Natural killer cell treated with Interleukin-12 subunit alpha and Interleukin-12 subunit beta and Interleukin-15 and Interleukin-18, amount 100 ng/mL, for 72 hours (primary cell): ENCODE measurements at places on chromosomes 7 and 10.
A peak's percentile ranks its signal among the peaks of the same experiment; 100 is the strongest.

DNA sequence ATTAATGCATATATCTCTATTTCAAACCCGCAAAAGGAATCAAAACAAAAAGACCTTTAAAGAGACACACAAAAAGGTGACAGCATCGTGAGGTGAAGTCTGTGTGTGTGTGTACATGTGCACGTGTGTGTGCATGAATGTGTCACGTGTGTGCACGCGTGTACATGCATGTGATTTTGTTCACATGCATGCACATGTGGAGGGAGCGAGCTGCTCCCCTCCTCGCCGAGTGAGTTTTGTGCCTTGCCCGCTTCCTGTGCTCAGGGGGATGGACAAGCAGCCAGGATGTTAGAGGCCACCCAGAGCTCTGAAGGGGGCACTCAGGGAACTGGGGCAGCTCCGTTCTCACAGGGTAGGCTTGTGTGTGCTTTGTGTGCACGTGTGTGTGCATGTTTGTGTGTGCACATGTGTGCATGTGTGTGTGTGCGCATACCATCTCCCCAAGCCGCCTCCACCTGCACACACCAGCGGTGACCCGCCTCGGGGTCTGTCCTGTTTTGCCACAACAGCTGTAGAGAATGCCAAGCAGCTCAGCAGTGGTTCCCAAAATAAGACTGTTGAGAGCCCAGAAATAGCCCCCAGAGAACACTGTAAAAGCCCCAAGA lies 191.2 kb downstream of the PTPRN2 start:
- DNase-seq: no peak

GRCh38 chr10:102673236-102673818 lies 29.0 kb downstream of the TRIM8 start:
- DNase-seq: no peak

DNA sequence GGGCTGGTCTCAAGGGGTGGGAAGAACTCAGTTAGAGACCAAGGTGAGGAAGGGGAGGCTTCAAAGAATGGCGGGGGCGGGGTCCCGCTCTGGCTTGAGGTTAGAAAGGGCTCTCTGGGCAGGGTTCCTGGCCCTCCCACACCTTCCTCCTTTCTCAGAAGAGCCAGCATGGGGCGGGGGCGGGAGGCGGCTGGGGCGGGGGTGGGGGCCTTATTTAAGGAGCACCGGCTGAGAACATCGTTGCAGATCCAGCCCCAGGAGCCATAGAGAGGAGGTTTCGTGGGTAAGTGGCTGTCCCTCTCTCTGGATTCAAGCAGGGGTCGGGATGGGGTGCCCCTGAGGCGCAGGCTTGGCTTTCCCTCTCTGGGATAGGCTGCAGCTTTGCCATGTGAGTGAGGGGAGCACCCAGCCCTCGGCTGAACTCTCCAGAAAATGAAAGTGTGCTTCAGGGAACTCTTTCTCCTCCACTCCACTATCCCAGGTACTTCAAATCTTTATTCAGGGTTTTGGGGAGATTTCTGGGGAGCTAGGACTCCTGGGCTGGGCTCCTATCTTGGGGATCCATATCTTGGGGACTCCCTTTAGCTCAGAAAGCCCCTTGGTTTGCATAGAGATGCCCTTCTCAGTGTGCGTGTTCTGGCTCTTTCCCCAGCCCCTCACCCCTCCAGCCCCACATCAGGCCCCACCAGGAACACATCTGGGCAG lies 3.3 kb upstream of the CUEDC2 start:
- DNase-seq: peak; percentile 79

DNA sequence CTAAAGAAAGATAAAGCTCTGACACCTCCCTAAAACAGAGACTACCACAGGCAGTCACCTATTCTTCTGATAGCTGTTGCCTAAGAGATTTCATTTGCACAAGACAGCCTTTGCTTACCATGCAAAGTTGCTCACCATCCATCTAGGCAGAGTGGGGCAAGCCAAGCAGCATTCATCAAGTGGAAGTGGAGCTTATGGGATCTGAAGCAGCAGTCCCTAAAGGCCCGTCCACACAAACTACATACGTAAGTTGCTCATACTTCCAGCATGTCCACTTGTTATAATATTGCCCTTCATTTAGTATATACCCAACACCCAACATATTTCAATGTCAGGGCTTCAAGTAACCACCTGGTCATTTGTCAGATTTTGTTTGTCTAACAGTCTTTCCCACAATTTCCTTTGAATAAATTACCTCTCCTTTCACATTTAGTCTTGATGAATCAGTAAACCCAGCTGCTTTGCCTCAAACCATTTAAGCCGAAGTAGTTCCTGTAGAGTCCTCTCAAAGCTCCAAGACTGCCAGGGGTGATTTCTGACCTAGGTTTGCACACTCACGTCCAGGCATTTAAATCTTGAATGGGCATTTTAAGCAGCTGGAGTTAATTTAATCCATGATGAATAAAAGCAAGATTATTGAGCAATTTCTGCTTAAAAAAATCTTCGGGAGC lies 67.9 kb downstream of the ATAD1 start:
- DNase-seq: no peak

DNA sequence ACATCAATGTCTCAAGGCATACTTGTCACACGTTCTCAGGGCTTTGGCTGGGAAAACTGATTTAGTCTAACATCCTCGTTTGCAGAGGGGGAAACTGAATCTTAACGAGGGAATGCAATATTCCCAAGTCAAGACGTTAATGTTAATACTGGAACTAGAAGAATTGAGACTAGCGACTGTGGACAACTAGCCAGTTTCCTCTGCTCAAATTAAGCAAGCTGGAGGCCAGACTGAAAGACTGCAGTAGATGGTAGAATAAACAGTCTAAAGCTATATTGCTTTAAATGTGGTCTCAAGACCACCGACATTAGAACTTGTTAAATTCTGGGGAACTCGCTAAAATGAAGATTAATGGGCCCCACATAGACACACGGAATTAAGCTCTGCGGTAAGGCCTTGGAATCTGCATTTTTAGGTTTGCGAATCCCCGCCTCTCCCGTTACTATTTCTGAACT lies 639 bp upstream of the TFAM start:
- DNase-seq: no peak

DNA sequence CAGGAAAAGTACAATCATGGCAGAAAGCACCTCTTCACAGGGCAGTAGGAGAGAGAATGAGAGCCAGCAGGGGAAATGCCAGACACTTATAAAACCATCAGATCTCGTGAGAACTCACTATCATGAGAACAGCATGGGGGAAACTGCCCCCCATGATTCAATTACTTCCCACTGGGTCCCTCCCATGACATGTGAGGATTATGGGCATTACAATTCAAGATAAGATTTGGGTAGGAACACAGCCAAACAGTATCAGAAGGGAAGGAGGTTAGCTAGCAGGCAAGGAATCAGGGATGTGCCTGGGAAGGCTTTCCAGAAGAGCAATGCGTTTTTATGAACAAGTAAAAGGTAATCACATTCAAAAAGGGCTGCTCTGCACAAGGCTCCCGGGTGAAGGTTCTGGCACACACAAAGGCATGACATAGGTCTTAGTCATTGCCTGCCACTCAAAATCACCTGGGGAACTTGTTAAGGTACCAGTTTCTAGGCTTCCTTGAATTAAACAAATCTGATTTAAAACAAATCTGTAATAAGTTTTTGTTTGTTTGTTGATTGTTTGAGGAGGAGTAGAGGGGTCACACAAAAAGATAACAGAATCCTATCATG lies 40.9 kb downstream of the BMPER start:
- no peak for DNase-seq
